ENCODE measurements at places on chromosomes 2 and 18.

DNA sequence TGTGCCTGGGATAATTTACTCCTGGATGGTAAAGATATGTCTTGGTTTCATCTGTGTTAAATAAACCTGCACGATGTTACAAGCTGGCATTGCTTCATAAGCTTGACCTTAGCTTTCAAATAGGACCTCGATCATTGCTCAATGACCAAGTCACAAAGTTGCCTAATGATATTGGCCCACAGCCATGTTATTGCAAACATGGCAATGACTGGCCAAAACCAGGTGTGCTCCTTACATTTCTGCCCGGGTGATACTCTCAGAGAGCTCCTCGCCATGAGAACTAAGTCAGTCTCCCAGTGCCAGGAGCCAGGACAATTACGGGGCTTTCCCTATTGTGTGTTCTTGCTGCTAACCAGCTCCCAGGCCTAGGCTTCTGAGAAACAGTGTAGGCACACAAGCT is 72.5 kb upstream of the CYP1B1 start:
- DNase-seq, result no peak

- no peak for DNase-seq
Measured at GRCh38 chr2:60958800-60959199, 58.7 kb upstream of the PEX13 start.

GRCh38 chr18:10139783-10140410 is 226.1 kb downstream of the VAPA start:
- no peak for DNase-seq

- DNase-seq, result no peak
Measured at GRCh38 chr2:64514008-64514407, 10.1 kb upstream of the AFTPH start.

DNA sequence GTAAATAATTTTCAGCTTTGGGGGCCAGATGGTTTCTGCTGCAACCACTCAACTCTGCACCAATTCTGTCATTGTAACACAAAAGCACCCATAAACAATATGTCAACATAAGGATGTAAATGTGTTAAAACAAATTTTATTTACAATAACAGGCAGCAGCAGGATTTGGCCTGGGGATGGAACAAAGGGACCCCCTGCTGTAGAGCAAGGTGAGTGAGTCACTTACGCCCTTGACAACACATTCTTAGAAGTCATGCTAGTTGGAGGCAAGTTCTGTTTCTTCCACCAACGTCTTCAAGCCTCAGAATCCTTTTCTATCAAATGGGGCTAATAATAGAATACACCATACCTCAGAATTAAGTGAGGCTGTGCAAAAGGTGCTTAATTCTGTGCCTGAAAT is 610.2 kb upstream of the SYT4 start:
- DNase-seq, result no peak

DNA sequence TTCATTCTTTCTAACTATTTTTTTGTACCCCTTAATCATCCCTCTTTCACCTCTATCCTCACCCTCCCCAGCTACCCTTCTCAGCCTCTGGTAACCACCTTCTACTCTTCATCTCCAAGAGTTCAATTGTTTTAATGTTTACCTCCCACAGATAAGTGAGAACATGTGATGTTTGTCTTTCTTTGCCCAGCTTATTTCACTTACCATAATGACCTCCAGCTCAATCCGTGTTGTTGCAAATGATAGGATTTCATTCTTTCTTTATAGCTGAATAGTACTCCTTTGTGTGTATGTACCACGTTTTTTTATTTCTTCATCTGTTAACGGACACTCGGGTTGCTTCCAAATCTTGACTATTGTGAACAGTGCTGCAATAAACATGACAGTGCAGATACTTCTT is 22.1 kb upstream of the TMEM37 start:
- DNase-seq, result no peak

DNA sequence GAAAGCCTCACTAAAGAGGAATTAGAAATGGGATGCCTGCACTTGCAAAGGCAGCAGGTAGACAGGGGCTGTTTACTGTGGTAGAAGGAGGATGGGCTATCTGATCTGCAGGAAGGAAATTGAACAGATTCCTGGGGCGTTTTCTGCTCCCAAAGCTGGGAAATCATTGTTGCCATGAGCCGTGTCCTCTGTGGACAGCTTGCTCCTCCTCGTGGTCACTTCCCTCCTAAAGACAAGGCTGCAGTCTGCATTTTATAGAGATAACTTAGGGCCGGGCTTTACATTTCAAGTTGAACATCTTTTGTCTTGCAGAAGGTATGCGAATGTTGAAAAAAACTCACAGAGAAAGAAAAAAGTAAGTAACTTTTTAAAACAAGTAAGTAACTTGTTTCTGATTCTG is 50.9 kb downstream of the DCDC2C start:
- DNase-seq, result no peak

DNA sequence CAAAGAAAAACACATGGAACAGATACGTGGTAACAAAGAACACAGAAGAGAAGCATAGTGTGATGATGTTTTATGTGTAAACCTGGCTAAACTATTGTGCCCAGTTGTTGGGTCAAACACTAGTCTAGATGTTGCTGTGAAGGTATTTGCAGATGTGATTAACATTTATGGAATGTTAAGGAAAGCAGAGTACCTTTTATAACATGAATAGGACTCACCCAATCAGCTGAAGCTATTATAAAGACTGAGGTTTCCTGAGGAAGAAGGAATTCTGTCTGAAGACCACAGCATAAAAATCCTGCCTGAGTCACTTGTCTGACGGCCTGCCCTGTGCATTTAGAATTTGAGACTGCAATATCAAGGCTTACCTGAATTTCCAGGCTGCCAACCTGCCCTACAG is 253.1 kb downstream of the DYM start:
- DNase-seq, result no peak

DNA sequence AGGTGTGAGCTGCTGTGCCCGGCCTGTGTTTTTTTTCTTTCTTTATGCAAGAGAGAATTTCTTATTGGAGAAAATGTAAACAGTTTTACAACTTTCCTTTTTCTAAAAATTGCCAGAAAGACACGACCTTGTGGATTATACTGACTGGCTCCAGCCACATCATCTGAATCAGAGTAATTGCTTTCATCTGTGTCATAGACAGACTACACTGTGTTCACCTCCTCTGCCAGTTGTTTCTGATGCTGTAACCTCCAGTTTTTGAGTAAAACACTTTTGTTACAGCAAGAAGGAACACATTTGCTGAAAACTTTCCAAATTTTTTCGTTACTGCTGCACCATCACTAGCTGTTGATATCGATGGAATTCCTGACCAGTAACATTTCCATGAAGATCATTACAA is 43.9 kb upstream of the PLEKHM3 start:
- no peak for DNase-seq

DNA sequence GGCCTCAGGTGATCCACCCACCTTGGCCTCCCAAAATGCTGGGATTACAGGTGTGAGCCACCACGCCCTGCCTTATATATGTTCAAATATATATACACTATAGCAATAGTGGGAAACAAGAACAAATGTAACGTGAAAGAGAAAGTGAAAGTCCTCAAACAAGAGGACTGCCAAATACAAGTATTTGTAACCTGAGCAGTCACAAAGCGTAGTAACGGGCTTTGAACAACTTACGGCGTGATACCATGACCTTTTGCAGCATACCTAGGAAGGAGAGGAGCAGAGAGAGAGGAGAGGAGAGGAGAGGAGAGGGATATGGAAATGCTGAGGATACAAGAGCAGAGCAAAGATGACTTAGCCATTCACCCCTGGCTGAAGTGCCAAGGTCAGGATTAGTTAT is 113.8 kb upstream of the RGPD4 start:
- no peak for DNase-seq

GRCh38 chr2:211329421-211329820 is 773.0 kb downstream of the CPS1 start:
- DNase-seq, result no peak

DNA sequence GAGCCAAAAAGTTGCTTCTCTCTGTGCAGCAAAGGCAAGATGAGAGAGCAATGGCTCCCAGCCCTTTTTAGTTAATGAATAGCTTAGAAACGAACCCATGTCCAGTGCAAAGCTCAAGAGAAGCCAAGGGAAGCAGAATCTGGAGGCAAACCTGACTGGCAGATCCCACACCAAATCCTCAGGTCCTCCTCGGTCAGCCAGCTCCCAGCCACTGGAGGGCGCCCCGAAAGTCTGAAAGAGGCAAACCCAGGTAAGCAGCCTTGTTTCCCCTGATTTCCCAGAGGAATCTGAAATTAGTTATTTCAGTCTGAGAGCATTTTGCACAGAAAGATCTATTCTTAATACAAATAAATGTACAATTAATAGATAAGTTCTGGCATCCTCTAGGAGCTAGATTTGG is 71.3 kb upstream of the PID1 start:
- no peak for DNase-seq

- DNase-seq, result no peak
Measured at GRCh38 chr2:237227592-237228280, 142.0 kb downstream of the COPS8 start.
